MCF 10A (cell line): ENCODE measurements at places on chromosomes 5 and 9. TPM values are rescaled to one million over a fixed set of nuclear protein-coding genes. Genes with fewer than 3 reads are reported as not detected.
A peak's percentile ranks its signal among the peaks of the same experiment; 100 is the strongest.

DNA sequence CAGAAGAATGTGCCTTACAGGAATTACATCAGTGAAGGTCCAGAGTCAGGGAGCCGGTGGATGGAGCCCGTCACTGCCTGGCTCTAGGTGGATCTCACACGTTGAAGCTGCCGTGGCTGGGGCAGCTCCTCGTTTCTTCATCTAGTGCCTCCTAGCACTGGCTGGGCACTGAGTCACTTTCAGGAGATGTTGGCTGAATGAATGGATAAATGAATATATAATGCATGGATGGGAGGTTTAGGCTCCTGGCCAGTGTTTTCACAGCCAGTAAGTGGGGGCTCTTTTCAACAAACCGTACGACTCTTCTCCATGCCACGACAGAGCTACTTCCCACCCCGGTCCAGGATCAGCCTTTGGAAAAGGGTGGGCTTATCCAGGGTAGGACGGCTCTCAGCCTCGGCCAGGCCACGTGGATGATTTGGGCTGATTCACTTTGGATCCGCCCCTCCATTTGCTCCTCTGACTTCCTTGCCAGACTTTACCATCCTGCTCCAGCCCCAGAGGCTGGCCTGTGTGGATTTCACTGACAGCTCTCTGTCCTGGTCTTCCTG is 1.3 kb upstream of the SH3PXD2B start:
- peak; percentile 55 for DNase-seq

GRCh38 chr9:96131825-96132224 is 170.2 kb downstream of the HSD17B3 start:
- DNase-seq: no peak

DNA sequence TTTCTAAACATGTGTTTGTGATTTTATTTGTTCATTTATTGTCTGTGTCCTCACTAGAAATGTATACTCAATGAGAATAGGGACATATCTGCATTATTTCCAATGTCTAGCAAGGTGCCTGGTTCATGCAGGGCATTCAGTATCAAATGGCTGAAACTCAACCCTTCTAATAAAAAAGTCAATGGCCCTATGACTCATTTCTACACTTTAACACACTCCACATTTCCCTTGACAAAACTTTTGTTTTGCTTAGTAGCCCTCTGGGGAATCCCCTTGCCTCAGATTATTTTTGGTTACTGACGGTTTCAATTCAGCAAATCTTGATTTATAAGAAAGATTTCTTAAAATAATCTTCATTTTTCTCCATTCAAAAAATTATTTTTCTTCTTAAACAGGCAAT is 206.0 kb upstream of the DMRTA1 start:
- DNase-seq: peak; percentile 54

- peak; percentile 33 for DNase-seq
Measured at GRCh38 chr5:32443145-32443540, 1.4 kb downstream of the ZFR start.

DNA sequence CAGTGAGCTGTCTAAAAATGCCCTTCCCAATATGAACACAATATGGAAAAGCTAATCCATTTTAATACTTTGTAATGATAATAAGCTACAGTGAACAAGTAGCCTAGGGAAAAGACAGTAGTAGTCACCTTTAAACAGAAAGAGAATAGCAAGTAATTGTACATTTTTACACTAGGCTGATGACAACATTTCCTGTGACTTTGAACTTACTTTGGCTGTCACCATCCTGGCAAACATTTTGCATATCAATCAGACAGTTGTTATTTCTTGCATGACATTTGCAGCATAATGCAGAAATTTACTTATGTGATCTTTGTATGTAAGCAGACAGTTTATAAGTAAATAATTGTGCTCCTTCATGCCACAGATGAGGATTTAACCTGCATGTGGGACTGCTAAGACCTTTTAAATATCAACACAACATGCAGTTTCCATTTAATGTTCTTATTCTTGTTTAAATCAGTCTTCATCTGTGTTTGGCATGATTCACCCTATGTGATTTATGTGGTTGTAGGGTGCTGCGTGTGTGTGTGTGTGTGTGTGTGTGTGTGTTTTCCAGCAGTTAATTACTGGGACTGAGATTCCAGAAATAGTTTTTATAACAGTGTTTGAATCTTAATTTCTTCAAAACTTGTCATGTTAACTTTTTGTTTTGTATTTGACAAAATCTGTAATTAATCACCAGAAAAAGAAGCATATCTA is 997.1 kb upstream of the ARRDC3 start:
- DNase-seq: peak; percentile 13

- no peak for DNase-seq
Measured at GRCh38 chr9:31027678-31028077, 1356.8 kb upstream of the ACO1 start.

C5 gene
- 3.2 and 4.2 TPM in 2 replicates for total RNA-seq

DEPDC1B gene
- total RNA-seq: 6.0 and 11.3 TPM in 2 replicates

ZNF300 gene
- total RNA-seq: 14.6 and 15.4 TPM in 2 replicates
